Lung microvascular endothelial cell (primary cell): ENCODE measurements at places on chromosomes 2 and 18. TPM values are rescaled to one million over a fixed set of nuclear protein-coding genes. Genes with fewer than 3 reads are reported as not detected.

DNA sequence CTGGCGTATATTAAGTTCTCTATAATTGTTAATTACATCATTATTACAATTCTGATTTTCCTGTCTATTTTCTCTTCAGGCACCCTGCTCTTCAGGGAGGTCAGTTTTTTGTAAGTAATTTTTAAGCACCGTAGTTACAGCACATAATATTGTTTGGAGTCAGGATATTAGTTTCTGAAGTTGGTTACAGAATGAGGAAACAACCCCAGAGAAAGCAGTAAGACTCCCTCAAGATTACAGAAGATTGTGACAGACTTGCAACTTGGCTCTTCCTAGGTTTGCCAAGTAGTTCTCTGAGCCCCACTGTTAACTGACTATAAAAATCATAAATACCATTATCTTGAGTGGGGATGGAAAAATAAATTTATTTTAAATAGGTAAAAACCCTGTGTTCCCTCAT is 921 bp downstream of the RPE start:
- DNase-seq: no peak

- no peak for DNase-seq
Measured at GRCh38 chr2:45229411-45229810, 220.2 kb upstream of the SIX2 start.

DNA sequence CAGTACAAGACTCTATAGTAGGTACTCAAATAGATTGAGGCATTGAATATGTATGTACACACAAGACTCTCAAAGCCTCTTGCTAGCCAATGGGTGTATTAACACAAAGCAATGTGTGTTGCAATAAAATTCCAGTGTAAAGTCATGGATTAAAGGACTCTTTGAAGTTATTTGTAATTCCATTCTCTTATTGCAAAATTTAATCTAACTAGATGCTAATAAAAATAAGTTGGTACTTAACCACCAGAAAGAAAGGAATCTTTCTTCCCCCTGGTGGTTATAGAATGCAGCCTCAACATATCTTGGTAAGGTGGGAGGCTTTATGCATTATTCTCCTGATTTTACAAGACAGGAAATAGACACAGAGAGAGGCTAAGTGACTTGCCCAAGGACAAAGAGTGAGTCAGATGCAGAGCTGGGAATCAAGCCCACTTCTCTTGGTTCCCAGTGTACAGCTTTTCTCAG is 18.0 kb downstream of the LRP1B start:
- DNase-seq: peak; percentile 56

MCFD2 gene
- 161 and 185 TPM in 2 replicates for total RNA-seq

DNA sequence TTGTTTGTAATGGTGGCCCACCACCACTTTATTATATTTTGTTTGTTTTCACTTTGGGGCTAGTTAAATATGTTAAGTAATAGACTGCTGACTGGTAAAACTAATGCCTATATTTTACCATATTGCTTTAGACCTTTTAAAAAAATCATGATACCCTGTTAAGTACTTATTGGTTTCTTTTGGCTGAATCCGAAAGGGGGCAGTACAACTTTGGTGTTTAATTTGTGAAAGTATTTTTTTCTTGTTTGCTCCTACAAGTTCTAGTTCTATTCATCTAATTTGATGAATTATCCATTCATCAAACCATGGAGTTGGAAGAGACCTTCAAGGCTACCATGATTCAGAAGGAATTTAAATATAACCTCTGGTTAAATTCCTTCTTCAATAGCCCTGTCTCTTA is 147.0 kb downstream of the MBD5 start:
- DNase-seq: no peak

GRCh38 chr2:100541404-100541803 is 21.4 kb upstream of the PDCL3 start:
- no peak for DNase-seq

GRCh38 chr2:53939656-53940055 is 31.1 kb downstream of the PSME4 start:
- DNase-seq: peak; percentile 70

GRCh38 chr2:145207884-145208283 is 688.0 kb upstream of the ZEB2 start:
- DNase-seq: peak; percentile 93

DNA sequence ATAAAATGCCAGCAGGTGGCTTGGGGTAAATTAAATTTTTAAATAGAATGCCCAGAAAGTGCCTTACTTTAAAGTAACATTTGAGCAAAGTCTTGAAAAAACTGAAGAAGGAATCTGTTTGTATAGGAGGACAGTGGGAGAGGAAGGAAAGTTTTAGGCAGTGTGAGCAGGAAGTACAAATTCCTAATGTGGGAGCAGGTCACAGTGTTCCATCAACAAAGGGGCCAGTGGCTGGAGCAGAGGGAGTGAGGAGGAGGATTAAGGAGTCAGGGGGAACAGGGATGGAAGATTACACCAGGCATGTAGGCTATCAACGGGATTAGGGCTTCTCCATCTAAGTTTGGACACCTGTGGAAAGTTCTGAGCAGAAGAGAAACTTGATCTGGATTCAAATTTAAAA is 439.2 kb upstream of the REG3G start:
- DNase-seq: no peak

GRCh38 chr2:134785659-134786430 is 52.6 kb upstream of the ACMSD start:
- no peak for DNase-seq

DNA sequence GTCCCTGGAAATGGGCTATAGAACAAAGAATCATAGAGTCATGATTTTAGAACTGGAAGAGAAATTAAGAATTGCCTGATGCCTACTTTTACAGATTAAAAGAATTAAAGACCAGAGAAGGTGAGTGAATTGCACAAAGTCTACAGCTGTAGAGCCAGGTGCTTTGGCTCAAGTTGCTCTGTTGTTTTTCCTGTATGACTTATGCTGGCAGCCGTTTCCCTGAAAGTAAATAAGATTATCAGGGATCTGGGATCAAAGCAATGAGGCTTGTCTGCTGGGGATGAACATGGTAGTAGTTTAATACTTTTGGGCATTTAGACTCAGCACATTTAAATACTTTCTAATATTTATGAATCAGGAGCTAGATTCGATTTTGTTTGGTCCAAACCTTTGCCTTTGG is 166.9 kb downstream of the PRPF40A start:
- DNase-seq: peak; percentile 72

DNA sequence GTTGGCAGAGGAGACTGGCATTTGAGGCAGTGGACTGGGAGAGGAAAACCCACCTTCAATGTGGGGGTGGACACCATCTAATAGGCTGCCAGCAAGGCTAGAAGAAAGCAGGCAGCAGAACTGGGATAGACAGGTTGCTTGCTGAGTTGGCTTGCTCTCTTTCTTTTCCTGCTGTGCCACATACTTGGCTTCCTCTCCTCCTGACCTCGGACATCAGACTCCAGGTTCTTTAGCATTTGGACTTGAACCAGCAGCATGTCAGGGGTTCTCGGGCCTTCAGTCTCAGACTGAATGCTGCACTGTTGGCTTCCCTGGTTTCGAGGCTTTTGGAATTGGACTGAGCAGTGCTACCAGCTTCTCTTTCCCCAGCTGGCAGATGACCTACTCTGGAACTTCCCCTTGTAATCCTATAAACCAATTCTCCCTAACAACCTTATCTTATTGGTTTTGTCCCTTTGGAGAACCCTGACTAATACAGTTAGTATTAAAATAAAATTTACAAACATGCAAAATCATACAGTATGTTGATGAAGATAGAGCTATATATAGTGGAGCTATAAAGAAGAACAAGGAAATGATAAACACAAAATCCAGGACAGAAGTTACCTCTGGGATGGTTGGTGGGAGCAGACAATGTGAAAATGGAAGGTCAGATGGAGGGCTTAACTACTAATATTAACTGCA is 15.9 kb downstream of the DSEL start:
- no peak for DNase-seq

- DNase-seq: no peak
Measured at GRCh38 chr2:121284463-121285449, at the start of gene TFCP2L1. TSS of gene TFCP2L1 (minus strand) at chr2:121285202. CDS start at chr2:121285109, 93 bp downstream.

GRCh38 chr18:77112747-77113092 is 19.9 kb downstream of the MBP start:
- DNase-seq: no peak

TEX44 gene
- total RNA-seq: not detected in 2 replicates

STARD7 gene
- 191 and 262 TPM in 2 replicates for total RNA-seq

GRCh38 chr2:240605867-240606743 is 19.2 kb upstream of the GPR35 start:
- no peak for DNase-seq

- DNase-seq: peak; percentile 83
Measured at GRCh38 chr2:121075006-121075551, 209.9 kb downstream of the TFCP2L1 start.

MAB21L4 gene
- not detected in 2 replicates for total RNA-seq

- DNase-seq: peak; percentile 67
Measured at GRCh38 chr2:18566145-18566769, 5.8 kb upstream of the RDH14 start.

PUS10 gene
- total RNA-seq: 6.3 and 6.7 TPM in 2 replicates

- DNase-seq: no peak
Measured at GRCh38 chr2:191078165-191078867, 64.3 kb upstream of the STAT1 start.

KCNF1 gene
- 3.5 and 4.0 TPM in 2 replicates for total RNA-seq

GRCh38 chr2:85018049-85018447 is 47.1 kb downstream of the KCMF1 start:
- DNase-seq: peak; percentile 19

DNA sequence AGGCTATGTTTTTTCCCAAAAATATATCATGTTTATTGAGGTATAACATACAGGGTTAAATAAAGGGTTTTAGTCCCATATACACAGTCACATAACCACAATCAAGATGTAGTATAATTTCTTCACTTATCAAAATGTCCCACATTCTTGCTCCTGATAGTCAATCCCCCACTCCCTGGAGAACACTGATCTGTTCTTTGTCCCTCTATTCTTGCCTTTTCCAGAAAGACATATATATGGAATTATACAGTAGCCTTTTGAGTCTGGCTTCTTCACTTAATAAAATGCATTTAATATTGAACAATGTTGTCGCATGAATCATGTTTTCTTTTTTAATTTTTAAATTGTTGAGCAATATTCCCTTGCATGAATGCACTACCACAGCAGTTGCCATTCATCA is 1059.7 kb downstream of the TSN start:
- no peak for DNase-seq

- DNase-seq: peak; percentile 60
Measured at GRCh38 chr2:43542285-43542933, 53.4 kb downstream of the THADA start.

DNA sequence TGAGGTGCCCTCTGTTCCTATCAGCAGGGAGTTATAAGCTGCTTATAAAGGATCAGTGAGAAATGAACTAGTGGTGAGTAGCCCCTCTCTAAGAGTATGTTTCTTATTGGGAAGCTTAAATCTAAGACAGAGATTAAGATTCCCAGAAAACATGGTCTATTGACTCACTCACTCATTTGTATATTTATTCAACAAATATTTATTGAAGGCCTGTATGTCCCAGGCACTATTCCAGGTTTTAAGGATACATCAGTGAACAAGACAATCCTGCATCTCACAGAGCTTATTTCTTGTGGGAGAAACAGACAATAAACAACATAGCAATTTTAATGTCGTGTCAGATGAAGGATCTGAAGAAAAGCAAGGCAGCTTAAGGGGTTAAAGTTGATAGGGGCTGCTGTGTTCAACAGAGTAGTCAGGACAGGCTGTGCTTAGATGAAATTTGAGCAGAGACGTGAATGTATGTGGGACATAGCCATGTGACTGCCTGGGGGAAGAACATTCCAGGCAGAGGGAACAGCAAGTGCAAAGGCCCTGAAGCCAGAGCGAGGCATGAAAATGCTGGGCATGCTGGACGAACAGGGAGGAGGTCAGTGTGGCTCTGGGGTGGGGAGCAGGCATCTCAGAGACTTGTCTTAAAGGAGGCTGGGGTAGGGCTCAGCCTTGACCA is 14.8 kb upstream of the PSD4 start:
- no peak for DNase-seq

DNA sequence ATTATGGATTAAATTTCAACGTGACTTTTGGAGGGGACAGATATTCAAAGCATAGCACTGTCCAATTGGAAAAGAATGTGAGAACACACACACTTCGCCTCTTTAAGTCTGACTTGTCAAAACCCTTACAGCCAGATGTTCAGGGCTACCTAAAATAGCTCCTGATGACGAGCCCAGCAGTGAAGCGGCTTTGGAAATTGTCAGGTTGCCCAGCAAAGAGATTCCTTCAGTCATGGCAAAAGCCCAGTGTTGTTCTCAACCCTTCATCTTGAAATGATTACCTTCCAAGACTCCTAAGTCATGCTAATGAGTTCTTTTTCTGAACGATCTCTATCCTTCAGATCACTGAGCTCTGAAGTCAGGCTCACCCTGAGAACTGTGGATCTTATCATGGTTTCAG is 436.6 kb downstream of the LRATD1 start:
- DNase-seq: no peak

DNA sequence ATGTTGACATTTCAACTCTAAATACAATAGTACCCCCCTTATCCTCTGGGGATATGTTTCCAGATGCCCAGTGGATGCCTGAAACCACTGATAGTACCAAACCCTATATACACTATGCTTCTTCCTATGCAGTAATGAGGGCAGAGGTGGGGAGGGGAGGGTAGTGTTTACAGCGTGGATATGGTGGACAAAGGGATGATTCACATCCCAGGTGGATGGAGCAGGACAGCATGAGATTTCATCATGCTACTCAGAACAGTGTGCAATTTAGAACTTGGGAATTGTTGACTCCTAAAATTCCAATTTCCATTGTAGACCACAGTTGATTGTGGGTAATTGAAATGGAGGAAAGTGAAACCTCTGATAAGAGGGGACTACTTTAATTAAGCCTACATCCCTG is 75.4 kb downstream of the TSN start:
- DNase-seq: no peak

DNA sequence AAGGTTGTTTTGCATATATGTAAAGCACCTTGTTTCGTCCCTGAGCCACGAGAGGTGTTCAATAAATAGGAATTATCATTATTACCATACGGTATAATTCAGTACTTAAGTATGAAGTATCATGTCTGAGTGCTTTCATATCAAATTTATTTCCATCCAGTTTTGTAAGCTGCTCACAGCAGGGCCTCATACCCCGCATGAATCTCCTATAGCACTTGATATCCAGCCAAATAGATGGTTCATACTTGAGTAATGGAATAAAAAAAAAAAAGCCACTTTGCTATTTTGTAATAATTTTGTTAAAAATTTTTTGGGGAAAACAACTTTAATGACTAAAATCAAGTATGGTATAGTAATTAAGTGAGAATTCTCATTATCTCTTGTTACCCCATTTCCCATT is 160.8 kb upstream of the NOSTRIN start:
- no peak for DNase-seq

DNA sequence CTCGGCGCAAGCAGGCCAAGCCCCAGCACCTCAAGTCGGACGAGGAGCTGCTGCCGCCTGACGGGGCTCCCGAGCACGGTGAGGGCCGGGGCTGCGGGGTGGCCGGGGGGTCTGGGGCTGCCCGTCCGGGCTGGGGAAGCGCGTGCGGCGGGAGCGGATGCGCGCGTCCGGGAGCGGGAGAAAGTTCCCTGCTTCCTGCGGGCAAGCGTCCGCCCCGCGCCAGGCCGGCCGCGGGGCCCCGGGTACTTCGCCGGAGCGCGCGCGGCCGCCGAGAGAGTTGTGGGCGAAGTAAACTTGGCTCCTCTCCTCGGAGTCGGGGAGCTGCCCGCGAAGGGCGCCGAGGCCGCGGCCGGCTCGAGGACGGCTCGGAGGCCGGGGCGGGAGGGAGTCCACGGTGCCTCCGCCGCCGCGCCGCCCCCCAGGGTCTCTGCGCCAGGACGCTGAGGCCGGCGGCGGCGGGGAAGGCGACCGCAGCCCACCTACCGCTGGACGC is 707 bp downstream of the SALL3 start:
- no peak for DNase-seq
